Dorsolateral prefrontal cortex (tissue), 122 donors: ENCODE measurements at places on chromosomes 11 and 22. TPM values are rescaled to one million over a fixed set of nuclear protein-coding genes. Genes with fewer than 3 reads are reported as not detected.

The BRSK2 gene
- total RNA-seq: 112 TPM

The HDHD5 gene
- total RNA-seq: 24.3 TPM

The CSF2RB gene
- 2.4 TPM for total RNA-seq

The CECR2 gene
- 11.6 TPM for total RNA-seq

The TAF1D gene
- total RNA-seq: 109 TPM

The KRTAP5-9 gene
- total RNA-seq: 2.1 TPM

The TCF20 gene
- total RNA-seq: 61.4 TPM

The PARVG gene
- 8.9 TPM for total RNA-seq

The MMP27 gene
- total RNA-seq: not detected

The FOSL1 gene
- total RNA-seq: 4.2 TPM

The SLC22A6 gene
- total RNA-seq: 0.63 TPM

The GLB1L2 gene
- 2.7 TPM for total RNA-seq
